ENCODE measurements at places on chromosomes 1 and 21. TPM values are rescaled to one million over a fixed set of nuclear protein-coding genes. Genes with fewer than 3 reads are reported as not detected.

DNA sequence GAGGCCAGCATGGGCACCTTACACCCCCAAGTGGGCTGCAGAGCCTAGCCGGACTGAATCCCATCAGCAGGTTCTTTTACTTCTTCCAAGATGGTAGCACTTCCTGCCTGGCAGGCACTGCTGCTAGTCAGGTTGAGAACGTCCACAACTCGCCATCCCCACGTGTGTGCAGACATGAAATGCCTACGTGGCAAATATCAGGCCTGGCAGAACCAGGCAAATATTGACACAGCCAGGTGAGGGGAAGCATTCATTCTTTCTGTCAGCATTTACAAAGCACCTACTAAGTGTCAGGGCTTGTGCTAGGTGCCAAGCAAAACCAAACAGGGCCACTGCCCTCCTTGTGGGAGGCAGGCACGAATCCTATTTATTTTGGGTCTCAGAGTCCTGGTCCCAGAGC is 52.3 kb upstream of the SIM2 start:
- no peak for DNase-seq

- DNase-seq = peak; percentile 31
Observed at GRCh38 chr1:26696654-26697430, 1.0 kb downstream of the ARID1A start.

GRCh38 chr1:218304281-218305039 is 19.4 kb downstream of the RRP15 start:
- no peak for DNase-seq

DNA sequence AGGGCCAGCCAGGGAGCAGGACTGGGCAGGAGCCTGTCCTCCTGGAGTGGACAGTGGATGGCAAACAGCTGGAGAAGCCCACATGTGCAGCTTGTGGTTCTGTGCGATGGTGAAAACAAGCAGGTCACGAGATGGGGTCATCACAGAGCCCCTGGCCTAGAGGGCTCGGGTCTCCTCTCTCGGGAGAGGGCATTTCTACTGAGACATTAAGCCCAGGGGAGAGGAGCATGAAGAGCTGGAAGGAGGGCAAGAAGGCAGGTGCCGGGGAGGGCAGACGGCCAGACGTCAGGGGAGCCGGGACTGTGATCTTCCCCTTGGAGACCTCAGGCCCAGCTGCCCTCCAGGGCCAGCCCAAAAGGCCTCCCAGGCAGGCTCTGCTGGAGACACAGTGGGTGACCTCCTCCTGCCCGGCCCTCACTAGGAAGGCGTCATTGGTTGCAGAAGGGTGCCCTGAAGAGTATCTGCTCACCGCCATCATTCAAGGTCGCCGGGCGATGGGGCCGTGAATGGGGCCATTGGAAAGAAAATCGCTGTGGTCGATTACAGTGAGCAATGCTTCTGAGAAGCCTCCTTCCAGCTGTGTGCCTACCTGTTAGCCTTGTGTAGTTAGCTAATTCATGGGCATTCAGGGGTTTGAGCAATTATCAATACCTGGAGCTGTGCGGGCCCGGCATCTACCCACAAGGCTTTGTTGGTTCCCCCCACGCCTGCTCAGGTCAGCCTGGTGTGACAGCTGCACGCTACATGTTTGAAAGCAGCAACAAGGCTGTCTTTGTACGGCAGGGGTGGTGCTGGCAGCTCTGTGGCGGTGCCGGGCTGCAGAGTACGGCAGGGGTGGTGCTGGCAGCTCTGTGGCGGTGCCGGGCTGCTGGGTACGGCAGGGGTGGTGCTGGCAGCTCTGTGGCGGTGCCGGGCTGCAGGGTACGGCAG is 72.3 kb upstream of the ACTRT2 start:
- no peak for DNase-seq

GPX7 gene
- total RNA-seq = 125 TPM
